B cell (primary cell): ENCODE measurements at places on chromosomes 7 and 10.

DNA sequence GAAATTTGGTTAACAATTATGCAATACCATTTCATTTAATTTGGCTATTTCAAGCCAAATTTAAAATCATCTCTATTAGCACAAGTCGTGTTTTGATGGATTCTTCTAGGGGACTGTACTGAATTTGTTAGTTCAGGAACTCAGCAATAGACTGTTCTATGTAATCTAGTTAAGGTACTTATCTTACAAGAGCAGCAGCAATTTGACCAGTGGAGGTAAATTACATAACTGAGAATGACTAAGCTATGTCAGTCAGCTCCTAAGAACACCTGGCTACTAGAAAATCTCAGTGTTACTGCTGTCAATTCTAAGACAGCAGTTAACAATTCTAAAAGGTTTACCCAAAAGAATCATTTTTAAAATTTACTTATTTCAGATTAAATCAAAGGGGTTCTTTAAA, 513.9 kb upstream of the ZWINT start:
- no peak for DNase-seq

DNA sequence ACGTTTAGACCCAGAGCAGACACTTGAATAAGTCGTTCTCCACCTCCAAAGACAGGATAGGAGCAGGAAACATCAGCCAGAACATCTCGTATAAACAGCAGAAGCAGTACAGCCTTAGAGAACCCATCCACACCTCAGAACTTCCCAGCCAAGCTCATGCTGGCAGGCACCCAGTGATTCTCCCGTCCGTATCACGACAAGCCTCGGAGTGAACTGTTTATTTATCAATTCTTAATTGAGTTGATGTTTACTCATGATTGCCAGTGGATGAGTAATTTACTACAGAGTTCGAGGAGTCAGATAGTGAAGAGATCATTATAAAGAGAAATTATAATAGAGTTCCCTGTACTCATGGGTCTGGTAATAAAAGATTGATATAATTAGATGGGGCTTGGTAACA, 811.5 kb downstream of the LRMDA start:
- no peak for DNase-seq

DNA sequence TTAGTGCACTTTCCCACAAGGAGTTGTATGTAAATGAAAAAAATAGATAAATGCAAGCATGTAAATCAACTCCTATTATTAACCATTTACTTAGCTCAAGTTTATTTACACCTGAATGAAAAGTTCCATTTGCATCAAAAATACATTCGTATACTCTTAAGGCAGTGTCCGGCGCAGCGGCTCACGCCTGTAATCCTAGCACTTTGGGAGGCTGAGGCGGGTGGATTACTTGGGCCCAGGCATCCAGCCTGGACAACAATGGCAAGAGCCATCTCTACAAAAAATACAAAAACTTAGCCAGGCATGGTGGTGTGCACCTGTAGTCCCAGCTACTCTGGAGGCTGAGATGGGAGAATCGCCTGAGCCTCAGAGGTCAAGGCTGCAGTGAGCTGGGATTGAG, 4.2 kb upstream of the IDI2 start:
- DNase-seq = no peak

- no peak for DNase-seq
Observed at GRCh38 chr7:100219271-100219737, 445 bp upstream of the PVRIG start.

GRCh38 chr10:60669501-60669900, 108.8 kb upstream of the CDK1 start:
- no peak for DNase-seq

- DNase-seq = no peak
Observed at GRCh38 chr10:65555192-65555591, 1370.6 kb upstream of the LRRTM3 start.
